ENCODE measurements at places on chromosomes 2 and 18.

- DNase-seq: no peak
Observed at GRCh38 chr2:47321411-47322031, 81.4 kb upstream of the MSH2 start.

DNA sequence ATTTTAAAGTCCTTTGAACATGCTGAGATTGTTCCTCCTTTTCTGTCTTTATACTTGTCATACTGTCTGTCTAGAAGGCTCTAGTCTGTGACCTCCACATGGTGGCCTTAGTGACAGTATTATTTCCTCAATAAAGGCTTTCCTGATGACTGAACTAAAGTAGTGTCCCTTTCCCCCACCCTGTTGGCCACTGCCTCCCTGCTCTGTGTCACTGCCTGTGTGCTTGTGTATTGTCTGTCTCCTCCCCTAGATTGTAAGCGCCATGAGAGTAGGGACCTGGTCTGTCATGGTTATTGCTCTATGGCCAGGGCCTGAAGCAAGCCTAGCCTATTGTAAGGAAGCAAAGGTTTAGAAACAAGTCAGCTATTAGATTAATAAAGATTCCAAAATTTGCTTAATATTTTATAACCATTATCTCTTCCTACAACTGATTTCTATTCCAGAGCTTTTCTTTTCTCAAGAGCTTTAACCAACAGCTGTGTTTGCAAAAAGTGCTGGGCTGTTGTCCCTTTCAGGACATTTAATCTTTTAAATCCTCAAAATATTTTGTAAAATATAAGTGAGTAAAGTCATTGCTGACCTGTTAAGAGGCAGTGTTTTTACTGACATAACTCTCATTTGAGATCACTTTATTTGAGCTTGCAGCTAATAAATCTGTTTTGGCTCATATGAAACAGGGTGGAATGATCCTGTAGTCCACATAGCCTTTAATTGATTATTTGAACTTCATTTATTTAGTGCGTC is 35.5 kb downstream of the DIS3L2 start:
- DNase-seq: no peak

DNA sequence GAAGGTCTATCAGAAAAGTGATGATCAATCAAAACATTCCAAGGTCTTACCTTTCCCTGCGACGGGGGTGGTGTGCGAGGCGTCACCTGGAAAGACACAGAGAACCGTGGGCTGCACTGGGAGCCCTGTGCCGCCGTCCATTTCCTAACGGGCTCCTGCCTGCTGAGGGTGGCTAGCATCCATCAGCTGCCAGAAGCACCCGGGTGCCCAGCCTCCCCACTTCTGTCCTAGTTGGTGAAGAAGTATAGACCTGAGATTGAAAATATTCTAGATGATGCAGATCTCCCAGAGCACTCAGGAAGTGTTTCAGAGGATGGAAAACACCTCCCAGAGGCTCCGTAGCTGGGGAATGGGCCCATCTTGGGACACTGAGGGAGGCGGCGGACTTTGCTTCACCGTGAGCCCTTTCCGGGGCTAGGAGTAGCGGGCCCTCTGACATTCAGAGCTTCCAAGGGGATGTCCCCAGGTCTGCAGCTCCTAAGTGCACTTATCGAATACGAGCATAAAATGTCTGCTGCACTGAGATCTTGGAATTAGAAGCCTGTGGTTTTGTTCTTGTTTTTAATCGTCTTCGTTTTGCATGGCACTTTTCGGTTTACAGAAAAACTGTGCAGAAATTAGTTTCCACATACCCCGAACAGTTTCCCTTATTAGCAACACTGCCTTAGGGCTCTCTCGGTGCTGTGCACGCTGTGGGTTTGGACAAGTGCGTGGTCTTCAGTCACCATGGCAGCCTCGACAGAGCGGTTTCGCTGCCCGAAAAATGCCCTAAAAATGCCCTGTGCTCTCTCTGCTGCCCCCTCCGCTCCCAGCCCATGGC is 143.5 kb downstream of the MBP start:
- DNase-seq: no peak

DNA sequence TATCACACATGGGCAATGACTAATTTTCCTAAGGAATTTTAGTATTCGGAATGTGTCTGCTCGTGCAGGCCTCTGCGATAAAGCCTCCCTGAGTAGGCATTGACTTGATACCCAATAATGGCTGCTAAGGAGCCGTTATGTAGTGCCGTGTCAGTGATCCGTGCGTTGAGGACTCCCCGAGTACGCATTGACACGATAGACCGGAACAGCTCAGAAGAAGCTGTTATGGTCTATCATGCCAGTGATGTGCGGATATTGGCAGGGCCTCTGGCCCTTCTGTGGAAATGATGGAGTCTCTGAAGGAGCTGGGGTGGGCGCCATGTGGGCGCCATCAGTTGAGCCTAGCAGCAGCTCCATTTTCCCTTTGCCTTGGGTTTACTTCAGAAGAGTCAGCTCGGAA is 29.1 kb downstream of the ZEB2 start:
- DNase-seq: no peak

- DNase-seq: peak; percentile 60
Observed at GRCh38 chr2:216559625-216560156, 61.0 kb downstream of the RPL37A start.

DNA sequence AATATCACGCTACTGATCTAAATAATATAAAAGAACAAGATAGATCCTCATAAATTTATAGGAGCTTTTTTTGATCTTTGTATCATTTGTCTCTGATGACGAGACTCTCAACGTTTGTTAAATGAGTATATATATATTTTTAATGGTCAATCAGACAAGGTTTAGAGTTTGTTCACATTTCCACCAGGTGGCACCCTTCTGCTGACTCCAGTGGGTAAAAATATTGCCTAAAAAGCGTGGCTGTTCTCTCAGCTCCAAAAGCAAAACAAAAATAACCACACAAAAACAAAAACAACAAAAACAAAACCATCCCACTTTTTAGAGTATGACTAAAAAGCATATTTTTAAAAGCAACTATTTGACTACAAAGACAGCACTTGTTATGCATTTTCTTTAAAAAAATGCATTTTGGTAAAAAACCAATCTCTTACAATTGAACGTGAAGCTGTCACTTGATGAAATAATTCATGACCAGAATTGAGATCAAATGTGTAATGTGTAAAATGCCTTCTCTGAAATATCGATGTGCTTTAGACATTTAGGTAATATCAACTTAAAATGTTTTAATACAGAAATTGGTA is 723.2 kb downstream of the DPP10 start:
- DNase-seq: peak; percentile 21

- no peak for DNase-seq
Observed at GRCh38 chr18:59264651-59265245, 8.5 kb downstream of the RAX start.

- DNase-seq: no peak
Observed at GRCh38 chr2:46175419-46175818, 121.8 kb upstream of the EPAS1 start.

DNA sequence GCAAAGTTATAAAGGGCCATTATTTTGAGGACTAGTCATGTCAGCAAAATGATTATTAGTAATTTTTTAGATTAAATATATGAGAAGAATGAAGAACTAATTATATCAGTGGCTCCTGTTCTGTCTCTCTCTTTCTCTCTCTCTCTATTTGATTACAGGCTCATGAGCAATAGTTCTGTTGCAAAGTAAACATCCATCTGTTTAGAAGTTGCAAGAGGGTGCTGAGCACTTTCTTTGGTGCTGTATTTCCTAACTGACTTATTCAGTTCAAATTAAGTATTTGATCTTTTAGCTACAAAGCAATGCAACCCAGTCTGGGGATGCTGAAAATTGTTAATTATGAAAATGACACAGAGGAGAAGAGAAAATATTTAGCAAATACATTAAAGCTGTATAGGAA is 408.1 kb upstream of the UBE2E3 start:
- no peak for DNase-seq

All from AG20443 (cell line).